Activated T-helper 17 cell treated with anti-CD3 and anti-CD28 coated beads, Interleukin-2, amount 50 U/mL, for 72 hours (primary cell): ENCODE measurements at places on chromosomes 11 and 22.
A peak's percentile ranks its signal among the peaks of the same experiment; 100 is the strongest.

DNA sequence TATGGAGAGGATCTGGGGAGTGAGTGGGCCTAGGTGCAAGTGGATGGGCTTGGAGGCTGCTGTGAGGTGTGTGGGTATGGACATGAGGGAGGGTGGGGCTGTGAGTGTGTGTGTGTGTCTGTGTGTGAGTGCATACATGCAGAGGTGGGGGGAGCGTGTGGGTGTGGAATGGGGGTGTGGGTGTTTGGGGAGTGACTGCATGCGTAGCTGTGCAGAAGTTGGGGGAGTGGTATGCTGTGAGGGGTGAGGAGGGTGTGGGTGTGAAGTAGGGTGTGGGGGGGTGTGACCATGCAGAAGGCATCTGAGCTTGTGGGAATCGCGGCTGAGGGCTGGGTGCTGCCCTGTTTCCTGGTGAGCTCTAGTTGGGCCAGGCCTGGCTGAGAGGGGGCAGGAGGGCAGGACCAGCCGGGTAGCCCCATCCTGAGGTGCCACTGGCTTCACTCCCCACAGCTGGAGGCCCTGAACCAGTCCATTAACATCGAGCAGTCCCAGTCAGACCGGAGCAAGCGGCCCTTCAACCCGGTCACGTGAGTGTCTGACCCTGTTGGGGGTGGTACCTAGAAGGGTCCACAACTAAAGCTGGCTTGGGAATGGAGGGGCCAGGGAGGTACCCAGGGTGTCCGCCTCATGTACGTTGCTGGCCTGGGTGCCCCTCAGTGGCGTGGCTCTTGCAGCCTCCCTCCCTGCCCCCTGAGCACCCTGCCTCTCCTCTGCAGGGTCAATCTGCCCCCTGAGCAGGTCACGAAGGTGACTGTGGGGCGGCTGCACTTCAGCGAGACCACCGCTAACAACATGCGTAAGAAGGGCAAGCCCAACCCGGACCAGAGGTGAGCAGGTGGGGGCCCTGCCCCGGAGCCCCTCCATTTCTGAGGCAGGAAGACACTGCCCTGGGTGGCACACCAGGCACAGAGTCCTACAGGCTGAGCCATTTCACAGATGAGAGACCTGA, 16.5 kb downstream of the TMEM258 start:
- no peak for ATAC-seq

DNA sequence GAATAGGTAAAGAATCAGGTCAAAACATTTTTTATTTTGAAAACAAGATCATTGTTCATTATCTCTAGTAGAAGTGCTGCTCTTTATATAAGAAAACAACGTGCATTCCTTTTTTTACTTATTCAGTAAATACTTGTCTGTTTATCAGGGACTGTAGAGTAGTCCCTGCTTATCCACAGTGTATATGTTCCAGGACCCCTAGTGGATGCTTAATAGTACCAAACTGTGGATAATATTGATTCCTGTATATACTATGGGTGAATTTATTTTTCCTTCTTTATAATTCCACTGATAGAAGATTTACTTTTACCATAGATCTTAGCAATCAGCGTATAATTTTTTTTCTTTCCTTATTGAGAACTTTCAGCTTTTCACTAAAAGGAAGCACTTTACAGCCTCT, 32.6 kb downstream of the CEP295 start:
- no peak for ATAC-seq

DNA sequence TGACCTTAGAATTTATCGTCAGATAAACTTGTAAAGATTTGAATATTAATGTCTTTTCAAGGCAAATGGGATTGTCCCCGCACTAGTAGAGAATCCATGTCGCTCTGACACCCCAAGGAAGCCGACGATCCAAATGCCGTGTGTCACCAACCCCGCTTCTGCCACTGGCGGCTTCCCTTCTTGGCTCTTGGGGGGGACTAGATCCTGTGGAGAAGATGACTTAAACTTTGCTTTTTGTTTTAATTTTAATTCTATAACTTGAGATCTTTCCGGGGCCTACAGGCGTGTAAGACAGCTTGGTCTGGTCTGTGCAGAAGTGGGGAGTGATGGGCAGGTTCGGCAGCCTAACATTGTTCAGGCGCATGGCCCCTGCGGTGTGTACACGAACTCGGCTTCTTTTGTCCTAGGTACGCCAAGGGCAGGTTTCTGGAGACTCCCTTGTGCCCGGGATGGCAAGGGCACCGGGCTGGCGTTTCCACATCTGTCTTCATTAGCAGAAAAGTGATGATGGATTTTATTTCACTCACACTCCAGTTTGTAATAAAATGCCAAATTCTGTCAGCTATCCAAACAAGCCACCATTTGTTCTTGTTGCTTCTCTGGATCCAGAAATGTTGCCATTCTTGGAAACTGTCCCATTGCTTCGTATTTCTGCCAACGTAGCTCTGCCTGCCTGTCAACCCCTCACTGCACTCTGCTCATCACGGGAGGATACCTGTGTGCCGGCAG, 6.7 kb downstream of the YDJC start:
- ATAC-seq, result no peak

- no peak for ATAC-seq
Measured at GRCh38 chr11:83645561-83645960, 359.4 kb upstream of the CCDC90B start.

DNA sequence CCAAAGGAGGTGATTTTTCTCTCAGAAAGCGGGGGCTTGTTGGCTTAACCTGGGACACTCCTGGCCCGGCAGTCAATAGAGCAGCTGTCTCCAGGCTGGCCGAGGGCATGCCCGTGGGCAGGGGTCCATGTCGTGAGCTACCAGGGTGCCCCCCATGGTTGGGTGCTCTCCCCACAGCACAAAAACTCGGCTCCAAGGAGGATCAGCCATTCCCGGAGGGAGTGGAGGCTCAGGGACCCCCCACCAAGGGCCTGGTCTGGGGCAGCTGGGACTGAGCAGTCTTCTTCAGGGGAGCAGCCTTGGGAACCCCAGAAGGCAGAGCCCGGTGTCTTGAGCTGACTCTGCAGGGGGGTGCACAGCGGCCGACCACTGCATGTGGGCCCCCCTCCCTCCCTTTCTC, 20.8 kb upstream of the TH start:
- no peak for ATAC-seq

DNA sequence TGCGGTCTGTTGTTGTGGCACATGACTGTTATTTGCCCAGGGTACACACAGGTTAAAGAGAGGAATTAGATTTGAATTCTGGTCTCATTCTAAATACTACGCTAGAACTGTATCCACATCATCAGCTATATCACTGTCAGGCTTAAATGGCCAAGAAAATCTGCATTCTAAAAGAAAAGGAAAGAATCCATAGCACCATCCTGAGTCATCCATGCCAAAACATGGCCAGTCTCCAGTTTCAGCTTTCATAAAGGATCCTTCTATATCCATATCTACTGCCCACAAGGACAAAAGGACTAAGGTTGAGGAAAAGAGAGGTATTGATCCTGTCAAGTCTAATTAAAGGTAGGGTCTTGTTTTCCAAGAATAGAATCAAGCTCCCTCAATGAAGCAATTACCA, 73.6 kb upstream of the GDPD4 start:
- no peak for ATAC-seq

DNA sequence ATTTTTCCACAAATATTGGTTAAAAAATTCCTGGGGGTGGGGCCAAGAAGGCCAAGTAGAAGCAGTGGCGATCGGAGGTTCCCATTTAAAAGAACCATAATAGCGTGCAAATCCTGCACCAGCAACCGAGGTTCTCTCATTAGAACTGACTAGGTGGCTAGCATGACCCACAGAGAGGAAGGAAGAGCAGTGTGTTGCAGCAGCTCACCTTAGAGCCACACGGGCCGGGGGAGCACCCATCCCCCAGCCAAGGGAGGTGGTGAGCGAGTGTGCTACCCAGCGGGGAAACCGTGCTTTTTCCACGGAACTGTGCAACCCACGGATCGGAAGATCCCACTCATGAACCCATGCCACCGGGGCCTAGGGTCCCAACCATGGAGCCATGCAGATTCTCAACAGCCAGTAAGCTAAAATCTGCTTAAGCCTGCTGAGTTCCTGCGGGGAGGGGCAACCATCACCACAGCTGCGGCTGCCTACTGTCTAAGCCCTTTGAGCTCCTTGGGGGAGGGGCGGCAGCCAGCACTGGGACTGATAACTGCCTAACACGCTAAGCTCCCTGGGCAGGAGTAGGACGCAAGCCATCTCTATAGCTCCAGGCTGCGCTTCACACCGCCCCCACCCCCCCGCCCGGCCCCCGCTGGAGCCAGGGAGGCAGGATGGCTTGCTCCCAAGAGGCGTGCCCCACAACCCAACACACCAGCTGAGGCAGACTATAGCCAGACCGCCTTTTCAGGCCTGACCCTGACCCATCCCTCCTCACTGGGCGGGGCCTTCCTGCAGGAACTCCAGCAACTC, 21.0 kb upstream of the HTATIP2 start:
- no peak for ATAC-seq

DNA sequence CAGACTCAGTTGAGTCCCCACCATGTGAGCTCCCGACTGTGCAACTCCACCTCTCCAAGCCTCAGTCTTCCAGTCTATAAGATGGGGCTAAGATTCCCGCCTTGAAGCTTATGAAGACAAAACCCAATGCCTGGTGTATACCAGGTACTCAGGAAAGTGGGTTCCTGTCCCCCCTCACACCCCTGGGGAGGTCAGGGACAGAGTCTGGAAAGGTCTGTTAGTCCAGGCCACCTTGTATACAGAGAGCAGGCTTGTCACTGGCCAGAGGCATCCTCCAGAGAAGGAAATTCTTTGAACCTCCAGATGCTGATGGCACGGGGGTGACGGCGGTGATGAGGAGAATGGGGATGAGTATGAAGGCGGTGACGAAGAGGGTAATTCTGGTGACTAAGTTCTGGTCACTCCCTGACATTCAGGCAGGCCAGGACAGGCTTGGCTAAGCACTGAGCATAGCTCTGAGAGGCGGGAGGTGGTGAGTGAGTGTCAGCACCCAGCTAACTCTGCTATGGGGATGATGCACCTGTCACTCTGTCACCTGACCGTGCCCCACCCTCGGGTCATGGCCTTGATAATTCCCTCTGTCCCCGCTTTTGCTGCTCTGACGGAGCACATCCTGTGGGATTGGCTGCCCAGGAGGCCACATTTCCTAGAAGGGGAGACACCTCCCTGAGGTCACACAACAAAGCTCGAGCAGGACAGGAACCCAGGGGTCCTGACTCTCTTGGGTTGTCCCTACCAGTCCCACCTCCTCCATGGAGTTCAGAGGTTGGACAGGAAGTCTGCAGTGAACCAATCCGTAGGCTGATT, 30.9 kb upstream of the CSNK1E start:
- ATAC-seq, result peak; percentile 84

DNA sequence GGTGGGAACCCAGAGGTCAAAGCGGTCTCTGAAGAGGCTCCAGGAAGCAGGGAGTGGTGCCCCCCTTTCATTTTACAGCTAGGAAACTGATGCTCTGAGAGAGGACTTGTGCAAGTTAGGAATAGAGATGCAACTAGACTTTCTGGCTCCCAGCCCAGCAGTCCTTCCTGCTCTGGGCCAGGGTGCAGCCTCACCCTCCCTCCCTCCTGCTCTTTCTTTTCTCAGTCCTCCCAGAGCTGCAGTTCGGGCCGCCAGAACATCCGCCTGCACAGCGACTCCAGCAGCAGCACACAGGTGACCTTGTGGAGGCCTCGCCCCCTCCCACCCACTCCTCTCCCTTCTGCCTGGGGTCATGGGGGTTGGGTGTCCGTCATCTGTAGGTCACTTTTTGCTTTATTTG, 51.5 kb downstream of the LHFPL7 start:
- no peak for ATAC-seq

DNA sequence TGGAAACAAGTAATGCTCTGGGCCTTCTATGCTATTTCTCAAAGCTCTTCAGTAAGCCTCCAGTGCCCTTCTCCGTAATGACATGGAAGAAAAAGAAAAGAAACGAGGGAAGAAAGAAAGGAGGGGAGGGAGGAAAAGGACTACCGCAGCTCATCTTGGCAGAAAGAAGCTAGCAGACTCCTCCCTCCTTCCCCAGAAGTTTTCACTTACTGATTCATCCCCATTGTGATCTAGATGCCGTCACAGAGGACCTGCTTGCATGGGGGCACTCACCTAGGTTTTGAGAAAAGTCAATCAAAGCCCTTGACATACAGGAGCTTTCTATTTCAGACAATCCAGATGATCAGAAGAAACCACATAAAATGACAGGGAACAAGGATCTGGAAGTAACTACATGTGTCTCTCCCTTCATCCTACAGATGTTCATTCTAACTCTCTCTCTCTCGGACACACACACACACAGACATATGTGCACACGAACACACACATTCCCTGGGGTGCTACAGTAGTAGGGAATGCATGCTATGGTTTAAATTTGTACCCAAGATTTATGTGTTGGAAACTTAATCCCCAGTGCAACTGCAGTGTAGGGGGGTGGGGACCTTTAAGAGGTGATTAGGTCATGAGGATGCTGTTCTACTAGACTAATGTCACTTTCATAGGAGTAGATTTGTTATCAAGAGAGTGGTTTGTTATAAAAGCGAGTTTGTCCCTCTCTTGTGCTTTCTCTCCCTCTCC, 37.6 kb upstream of the RCN1 start:
- ATAC-seq, result no peak
